ENCODE measurements at places on chromosomes 11 and 22. TPM values are rescaled to one million over a fixed set of nuclear protein-coding genes. Genes with fewer than 3 reads are reported as not detected.

- peak; percentile 96 for DNase-seq
These were observed 172.0 kb upstream of the MTMR2 start for GRCh38 chr11:96095884-96096303.

MIAT gene
- total RNA-seq = 0.31 TPM

DNA sequence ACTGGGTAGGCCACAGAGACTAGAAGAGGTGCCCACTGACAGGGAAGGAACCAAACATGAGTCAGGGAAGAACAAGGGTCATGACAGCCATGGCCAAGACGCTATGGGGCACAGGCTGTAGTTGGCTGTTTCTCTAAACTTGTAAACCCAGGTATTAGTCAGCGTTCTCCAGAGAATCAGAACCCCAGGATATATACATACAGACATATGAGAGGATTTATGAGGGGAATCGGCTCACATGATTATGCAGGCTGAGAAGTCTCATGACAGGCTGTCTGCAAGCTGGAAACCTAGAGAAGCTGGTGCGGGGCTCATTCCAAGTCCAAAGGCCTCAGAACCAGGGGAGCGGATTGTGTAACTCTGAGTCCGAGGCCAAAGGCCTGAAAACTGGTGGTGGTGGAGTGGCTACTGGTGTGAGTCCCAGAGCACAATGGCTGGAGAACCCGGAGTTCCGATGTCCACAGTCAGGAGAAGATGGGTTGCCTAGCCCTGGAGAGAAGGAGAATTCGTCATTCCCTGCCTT, 29.7 kb upstream of the CD81 start:
- DNase-seq = no peak

NCF4 gene
- total RNA-seq = not detected

DNA sequence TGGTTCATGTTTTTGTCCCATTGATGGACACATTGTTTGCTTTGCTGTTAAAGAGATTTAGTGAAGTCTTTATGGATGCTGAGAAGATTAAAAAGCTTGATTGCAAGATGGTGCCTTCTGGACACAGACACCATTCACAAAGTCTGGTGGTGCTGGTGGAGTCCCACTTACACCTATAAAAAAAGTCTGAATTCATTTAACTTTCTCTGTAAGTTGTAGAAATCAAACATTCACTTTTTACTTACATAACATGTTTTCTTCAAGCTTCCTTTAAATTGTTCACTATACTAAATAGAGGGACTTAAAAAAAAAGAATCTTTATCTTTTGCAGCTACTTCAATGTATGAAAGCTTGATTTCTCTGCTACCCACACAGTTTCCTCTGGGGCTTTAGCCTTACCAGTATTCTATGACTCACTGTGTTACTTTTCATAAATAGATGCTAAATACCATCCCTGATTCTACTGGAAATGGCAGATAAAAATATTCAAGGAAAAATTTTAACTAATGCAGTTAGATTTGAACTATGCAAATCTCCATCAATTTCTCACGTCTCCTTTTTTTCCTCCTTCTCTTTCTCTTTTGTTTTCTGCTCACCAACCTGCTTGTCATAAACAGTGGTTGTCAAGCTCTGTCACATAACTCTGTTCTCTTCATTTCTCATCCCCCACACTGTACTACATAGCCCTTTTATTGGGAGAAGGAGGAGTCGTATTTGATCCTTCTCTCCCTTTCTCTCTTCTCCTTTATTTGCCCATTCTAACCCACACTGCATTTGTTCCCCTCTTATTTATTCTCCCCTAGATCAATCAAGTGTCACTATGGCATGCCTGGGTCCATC, 89.7 kb downstream of the FAM76B start:
- DNase-seq = no peak
